ENCODE measurements at places on chromosomes 6 and 20.

GRCh38 chr20:858011-858410, 24.5 kb downstream of the FAM110A start:
- no peak for DNase-seq

- DNase-seq = no peak
These were observed 17.9 kb upstream of the CST3 start for GRCh38 chr20:23655491-23656211.

DNA sequence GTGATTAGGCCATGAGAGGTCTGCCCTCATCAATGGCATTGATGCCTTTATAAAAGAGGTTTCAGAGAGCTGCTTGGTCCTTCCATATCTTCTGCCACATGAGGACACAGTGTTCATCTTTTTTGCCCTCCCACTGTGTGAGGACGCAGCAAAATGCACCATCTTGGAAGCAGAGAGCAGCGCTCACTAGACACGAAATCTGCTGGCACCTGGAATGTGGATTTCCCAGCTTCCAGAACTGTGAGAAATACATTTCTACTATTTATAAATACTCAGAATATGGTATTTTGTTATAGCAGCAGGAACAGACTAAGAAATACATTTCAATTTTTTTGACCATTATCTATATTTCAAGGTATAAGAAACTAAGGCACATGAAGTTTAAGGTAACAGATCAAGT, 24.9 kb downstream of the SLC35F1 start:
- DNase-seq = no peak

DNA sequence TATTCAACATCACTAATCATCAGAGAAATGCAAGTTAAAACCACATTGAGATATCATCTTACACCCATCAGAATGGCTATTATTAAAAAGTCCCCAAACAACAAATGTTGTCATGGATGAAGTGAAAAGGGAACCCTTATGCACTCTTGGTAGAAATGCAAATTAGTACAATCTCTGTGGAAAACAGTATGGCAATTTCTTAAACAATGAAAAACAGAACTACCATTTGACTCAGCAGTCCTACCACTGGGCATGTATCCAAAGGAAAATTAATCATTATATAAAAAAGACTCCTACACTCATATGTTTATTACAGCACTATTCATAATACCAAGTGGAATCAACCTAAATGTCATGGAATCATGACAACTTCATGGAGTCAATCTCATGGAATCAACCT, 611.3 kb upstream of the GJE1 start:
- DNase-seq = no peak

DNA sequence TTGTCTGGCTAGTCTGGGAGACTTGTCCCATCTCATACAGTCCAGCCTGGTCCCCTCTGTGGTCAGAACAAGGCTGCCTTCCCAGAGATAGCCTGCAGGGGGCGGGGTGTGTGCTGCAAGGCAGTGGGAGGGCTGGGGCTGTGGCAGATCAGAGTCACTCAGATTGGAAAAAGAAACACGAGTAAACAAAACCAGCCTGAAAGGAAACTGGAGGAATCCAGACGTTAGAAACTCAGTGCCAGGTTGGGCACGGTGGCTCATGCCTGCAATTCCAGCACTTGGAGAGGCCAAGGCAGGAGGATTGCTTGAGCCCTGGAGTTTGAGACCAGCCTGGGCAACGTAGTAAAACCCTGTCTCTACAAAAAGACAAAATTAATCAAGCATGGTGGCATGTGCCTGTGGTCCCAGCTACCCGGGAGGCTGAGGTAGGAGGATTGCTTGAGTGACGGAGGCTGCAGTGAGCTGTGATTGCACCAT, 20.2 kb downstream of the LEMD2 start:
- DNase-seq = peak; percentile 49

Data from astrocyte of the cerebellum (primary cell).